ENCODE measurements at places on chromosomes 7 and 10. TPM values are rescaled to one million over a fixed set of nuclear protein-coding genes. Genes with fewer than 3 reads are reported as not detected.

CCL24 gene
- not detected for total RNA-seq

GRCh38 chr10:33334153-33334804, at the start of gene NRP1:
Gene NRP1, minus strand, starts transcription at chr10:33334667. Its CDS starts 285 bp downstream, at chr10:33334382.
- DNase-seq: peak; percentile 72

DNA sequence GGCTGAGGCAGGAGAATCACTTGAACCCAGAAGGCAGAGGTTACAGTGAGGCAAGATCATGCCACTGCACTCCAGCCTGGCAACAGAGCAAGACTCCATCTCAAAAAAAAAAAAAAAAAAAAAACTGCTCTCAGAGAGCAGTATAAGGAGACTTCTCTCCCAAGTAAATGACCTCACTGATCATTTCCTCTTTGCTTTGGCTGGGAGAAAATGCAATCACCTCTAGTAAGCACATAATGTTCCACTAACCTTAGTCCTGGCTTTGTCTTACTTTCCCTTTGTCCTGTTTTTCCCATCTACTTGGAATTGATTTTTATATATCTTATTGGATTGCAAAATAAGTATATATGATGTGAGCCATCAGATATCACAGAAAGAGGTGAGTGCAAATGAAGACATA, 2.5 kb downstream of the SLC25A13 start:
- DNase-seq: no peak

DNA sequence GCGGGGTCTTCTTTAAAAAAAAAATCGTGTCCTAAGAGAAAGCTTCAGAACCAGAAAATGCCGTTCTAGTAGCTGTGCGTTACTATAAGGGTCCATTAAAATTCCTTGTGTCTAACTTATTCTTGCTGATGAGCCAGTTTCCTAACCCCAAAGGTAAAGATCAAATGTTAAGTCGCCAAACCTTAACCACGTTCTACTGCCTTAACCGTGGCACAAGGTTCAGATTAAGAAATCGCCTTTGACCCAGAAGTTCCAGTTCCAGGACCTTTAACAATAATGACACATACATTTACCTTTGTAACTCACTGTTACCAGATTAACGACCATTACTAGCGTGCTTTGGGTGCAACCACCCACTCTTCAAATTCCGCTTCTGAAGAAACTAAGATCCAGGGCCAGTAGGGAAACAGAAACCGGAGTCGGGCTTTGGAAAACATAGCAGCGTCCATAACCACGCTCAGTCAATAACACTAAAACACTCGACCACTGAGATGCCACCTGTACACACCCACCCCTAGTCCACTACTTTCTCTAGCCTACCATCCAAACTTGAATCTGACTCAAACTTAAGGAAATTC, 620 bp downstream of the BET1 start:
- peak; percentile 49 for DNase-seq

- no peak for DNase-seq
These were observed 626.6 kb downstream of the SORCS1 start for GRCh38 chr10:106537866-106538265.

GRCh38 chr10:83871187-83872081, 267.9 kb upstream of the GHITM start:
- peak; percentile 93 for DNase-seq

- peak; percentile 62 for DNase-seq
These were observed 32.1 kb downstream of the NRP1 start for GRCh38 chr10:33302208-33302829.

DNA sequence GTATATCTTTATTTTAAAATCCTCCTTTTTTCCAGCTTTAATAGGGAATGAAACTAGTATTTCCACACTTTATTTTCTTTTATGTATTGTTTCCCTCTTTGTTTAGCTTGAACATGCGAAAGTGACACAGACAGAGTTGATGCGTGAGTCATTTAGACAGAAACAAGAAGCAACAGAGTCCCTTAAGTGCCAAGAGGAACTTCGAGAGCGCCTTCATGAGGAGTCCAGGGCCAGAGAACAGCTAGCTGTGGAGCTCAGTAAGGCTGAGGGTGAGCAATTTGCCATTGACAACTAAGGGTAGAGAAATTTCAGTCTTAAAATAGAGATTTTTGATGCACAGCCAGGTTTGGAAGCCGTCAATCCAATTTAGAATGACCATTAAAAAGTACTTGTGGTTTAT, 73.1 kb downstream of the CYP51A1 start:
- no peak for DNase-seq

DNA sequence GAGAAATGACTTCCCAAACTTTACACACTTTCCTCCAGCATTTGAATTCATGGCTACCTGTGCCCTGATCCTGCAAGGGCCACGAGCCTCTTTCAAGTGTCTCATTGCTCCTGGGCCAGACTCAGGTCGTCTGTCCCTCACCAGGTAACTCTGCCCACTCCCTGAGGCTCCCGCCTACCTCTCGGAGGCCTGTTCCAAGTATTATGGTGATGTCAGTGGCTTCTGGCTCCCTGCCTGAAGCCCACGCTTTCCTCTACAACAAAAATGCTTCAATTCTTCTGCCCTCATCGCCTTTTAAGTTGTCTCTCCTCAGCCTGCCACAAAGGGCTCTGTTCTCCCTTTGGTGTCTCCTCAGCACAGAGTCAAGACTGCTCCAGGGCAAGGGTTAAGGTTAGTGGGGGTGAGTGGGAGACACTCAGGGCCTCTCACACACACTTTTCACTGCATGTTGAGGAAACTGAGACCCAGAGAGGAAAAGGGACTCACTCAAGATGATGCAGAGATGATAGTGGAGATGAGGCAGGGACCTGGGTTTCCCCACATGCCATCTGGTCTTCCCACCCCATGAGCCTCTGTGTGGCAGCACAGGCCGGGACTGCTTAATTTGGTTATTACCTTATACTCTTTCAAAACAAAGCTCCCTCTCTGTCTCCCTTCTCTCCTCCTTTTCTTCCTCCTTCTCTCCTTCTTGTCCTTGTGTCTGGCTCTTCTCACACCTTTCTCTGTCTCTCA, 28.3 kb upstream of the EGR2 start:
- DNase-seq: no peak

Data from endodermal cell (in vitro differentiated cells).